ENCODE measurements at places on chromosomes 3 and 15.

- DNase-seq, result no peak
Measured at GRCh38 chr3:104149154-104149553, 1217.6 kb upstream of the ALCAM start.

GRCh38 chr3:169931747-169932520, 20.6 kb downstream of the SAMD7 start:
- no peak for DNase-seq

GRCh38 chr3:32184187-32184730, 54.2 kb upstream of the CMTM8 start:
- DNase-seq, result no peak

DNA sequence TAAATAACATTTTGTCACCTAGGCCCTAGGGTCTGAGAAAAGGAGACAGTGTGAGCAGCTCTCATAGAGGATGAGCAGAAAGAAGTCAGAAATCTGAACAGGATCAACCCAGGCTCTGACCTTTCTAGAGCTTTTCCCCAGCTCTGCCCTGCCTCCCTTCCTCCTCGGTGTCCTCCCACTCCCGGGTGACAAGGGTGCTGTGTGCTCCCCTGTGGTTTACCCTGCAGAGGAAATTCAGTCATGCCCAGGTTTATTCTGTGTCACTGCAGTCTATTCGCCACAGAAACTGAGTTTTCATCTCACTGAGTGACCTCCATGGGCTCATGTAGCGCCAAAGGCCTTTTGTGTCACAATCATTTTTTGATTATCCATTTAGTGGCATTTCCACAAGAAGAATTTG, 76.6 kb downstream of the IL12A start:
- no peak for DNase-seq

DNA sequence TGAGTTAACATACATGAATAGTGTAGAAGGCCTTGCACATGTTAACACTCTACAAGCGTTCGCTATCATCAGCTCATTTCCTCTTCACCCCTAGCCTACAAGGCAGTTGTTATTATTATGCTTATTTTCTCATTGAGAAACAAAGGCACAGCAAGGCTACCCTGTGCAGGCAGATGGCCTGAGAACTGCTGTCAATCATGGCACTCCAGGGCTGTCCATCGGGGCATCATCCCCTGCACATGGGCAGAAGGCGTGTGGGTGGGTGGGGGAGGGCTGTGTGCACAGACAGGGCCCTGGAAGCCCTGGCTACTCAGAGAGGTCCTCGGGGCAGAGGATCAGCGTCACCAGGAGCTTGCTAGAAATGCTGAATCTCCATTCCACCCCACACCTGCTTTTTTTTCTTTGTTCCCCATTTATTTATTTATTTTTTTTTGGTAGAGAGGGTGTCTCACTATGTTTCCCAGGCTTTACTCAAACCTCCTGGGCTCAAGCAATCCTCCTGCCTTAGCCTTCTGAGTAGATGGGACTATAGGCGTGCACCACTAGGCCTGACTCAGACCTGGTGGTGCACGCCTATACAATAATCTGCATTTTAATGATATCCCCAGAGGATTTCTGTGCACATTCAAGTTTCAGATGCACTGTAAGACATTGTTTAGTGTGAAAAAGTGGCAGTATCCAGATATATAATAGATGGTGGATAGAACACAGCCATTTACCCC, 9.6 kb upstream of the ZXDC start:
- no peak for DNase-seq
